ENCODE measurements at places on chromosomes 13 and 19.

DNA sequence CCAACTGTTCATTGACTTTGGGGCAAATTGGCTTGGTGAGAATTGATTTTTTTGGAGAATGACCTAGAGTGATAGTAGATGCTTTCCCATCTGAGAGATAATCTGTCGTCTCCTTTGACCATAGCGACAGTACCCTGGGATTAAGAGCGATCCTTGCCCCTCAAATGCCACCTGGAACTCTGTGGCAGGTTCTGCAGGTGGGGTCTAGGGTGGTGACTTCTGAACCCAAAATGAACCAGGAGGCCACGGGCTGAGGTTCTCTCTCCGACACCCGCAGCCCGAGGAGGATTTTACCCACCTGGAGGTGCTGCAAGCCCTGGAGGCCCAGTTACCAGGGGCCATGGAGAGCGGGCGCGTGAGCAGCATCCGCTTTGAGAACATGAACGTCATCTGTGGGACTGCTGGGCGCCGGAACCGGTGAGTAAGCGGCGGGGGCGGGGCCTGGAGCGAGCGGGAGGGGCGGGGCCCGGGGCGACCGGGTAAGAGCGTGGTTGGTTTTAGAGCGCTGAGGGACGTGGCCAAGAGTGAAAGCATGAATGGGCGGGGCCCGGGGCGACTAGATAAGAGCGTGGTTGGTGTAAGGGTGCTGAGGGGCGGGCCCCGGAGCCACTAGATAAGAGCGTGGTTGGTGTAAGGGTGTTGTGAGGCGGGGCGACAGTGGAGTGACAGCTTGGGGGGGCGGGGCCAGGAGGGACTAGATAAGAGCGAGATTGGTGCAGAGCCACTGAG lies 8.6 kb downstream of the C19orf81 start:
- peak; percentile 67 for DNase-seq

DNA sequence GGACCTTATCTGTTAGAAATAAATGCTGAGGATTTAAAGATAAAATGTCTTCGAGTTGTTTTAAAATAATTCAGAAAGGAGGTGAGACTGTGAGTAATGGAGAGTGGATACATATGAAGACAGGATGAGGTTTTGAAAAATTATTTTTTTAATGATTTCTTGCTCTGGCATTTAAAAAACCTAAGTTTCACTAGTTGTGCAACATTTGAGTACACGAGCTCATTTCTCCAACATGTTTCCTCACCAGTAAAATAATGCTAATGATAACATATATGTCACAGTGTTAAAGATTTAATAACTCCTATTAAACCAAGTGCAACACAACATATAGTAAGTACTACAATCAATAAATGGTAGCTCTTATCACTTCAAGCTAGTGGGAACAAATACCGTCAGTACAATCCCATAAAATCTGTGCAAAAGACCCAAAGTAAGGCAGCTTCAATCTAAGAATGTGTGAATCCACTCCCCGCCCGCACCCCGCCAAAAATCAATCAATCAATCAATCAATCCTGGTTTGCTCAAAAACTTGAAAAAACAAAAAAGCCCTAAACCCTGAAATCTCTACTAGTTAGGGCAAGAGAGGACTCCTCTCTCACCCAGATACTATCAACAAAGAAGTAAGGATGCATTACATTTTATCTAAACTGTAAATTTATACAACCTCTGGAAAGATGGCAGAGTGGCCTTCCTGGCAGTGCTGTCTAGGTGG lies 1.3 kb downstream of the ALG5 start:
- DNase-seq, result no peak

- DNase-seq, result no peak
Observed at GRCh38 chr13:34256236-34256635, 438.3 kb downstream of the RFC3 start.

- DNase-seq, result no peak
Observed at GRCh38 chr19:7482584-7483439, 6.0 kb downstream of the PEX11G start.

DNA sequence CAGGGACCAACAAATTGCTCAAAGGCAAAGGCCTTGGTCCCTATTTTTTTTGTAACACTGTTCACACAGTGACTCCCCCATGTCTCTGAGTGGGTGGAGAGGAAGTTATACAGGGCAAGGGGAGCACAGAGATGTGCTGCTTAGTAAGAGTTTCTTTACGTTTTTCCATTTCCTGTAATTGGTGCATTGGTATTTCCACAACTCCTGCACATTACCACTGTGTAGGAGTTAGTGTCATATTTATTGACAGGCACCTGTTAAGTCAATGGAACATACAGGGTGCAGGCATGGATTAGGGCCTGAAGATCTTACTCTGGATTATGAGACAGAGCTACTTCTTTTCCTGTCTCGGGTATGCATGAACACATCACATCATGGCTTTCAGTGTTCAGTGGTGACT lies 45.2 kb downstream of the SOX21 start:
- DNase-seq, result no peak

DNA sequence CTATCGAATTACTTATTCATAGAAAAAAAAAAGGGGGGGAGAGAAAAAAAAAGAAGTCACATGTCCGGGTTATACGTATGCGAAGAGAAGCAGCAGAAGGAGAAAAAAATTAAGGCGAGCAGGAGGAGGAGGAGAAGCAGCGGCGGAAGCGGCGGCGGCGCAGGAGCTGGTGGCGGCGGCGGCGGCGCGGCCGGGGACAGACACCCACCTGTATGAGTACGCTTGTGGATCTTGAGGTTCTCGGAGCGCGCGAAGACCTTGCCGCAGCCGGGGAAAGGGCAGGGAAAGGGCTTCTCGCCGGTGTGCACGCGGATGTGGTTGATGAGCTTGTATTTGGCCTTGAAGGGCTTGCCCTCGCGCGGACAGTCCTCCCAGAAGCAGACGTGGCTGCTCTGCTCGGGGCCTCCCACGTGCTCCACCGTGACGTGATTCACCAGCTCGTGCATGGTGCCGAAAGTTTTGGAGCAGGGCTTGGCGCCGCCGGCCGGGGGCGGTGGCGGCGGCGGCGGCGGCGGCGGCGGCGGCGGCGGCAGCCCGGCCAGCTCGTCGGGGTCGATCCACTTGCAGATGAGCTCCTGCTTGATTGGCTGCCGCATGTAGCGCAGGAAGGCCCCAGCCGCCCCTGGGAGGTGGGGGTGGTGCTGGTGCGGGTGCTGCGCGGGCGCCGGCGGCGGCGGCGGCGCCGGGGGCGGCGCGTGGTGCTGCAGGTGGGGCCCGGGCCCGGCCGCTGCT lies 1.5 kb downstream of the ZIC5 start:
- no peak for DNase-seq

GRCh38 chr13:113475280-113475679 lies 15.2 kb downstream of the DCUN1D2 start:
- DNase-seq, result no peak

- DNase-seq, result peak; percentile 19
Observed at GRCh38 chr13:36297366-36298338, at the start of gene CCDC169. Gene CCDC169 (minus strand): TSS chr13:36297814. CDS start chr13:36297719, 95 bp downstream.

- DNase-seq, result no peak
Observed at GRCh38 chr13:51960766-51961165, 50.5 kb downstream of the ATP7B start.

DNA sequence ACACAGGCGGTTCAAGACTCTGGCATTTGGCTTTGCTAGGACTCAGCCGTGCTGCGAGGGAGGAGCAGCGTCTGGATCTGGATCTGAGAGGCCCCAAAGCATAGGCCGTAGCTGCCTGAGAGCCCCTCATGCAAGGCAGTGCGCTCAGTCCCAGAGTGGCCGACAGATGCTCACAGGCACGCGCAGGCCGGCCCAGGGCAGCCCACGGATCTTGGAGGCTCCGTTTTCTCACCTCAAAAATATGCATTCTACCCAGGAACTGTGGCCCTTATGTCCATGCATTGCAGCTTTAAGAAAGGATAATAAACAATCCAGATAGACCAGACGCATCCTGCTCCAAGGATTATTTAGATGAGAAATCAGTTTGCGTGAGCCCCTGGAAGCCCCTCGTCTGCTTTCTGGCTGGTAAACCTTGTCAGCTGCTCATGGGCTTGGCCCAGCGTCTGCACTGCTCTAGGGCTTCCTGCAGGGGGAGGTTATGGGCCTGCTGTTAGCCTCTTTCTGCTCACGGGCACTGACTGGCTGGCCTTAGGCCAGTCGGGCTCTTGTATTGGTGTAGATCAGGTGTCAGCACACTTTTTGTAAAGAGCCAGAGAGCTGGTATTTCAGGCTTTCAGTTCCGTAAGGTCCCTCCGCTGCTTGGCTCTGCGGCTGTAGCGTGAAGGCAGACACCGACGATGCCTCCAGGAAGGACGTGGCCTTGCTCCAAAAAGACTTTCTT lies 24.2 kb downstream of the TEX29 start:
- DNase-seq, result no peak

DNA sequence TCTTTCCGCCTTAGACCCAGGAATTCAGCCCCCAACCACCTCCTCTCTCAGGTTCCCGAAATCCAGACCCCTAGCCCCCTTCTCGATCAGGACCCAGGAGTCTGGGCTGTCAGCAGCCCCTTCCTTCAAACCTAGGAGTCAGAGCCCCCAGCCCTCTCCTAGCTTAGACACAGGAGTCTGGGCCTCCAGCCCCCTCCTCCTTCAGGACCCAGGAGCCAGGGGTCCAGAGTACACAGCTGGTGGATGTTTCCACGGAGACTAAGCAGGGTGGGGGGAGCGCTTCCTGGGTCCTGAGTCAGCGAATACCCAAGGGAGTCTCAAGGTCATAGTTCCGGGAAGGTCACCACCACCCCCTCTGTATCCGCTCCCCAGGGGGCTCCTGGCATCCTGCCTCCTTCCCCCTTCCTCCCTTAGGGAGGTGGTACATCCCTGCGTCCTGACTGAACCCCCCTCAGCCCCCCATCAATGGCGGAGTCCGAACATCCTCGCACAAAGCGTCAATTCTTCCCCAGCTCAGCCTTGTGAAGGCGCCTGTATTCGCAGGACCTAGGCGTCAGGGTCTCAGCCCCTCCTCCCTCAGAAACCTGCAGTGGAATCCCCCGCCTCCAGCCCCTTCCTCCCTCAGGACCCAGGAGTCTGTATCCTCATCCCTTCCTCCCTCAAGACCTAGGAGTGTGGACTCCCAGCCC lies 4.6 kb downstream of the CADM4 start:
- no peak for DNase-seq

DNA sequence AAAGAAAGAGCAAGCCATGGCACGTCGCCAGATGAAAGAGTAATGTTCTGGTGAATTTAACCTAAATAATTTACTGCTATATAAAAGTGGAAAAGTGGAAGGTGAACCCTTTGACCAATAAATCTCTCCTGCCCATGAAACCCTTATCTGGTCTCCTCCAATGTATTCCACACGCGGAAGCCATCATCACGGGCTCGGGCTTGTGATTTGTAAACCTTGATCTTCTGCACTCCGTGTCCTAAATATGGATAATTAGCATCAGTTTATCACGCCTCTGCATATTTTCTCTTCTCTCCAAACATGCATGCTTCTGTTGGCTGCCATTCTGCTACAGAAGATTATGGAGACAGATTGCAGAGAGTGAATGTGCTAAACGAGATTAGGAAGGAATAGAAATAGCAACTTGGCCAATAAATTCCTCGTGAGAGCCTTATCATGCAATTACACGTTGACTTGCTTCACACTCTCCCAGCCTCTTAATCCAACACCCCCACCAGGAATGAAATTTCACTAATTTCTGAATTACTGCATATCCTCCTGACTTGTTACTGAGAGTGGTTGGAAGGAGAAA lies 34.5 kb downstream of the SOX1 start:
- no peak for DNase-seq

GRCh38 chr19:42512743-42513304 lies 15.5 kb downstream of the CEACAM1 start:
- DNase-seq, result no peak

DNA sequence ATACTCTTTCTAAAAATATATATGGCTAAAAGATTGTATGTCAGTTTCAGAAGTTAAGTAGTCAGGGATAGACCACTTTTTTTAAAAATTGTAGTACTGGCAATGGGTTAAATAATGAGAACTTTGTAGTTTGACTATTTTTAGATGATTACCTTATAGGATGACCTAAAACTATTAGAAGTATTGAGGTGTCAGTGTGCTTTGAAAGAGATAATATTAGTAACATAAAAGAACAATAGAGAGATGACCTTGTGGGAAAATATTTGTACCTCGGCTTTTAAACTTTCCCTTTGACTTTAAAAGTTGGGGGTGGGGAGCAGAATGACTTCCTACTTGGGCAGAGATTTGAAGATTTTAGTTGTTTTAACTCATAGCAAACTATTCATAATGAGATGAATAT lies 48.3 kb downstream of the SLAIN1 start:
- no peak for DNase-seq
